ENCODE measurements at places on chromosomes 5 and 9. TPM values are rescaled to one million over a fixed set of nuclear protein-coding genes. Genes with fewer than 3 reads are reported as not detected.
A peak's percentile ranks its signal among the peaks of the same experiment; 100 is the strongest.

GRCh38 chr9:133334161-133334560 is 1.8 kb downstream of the SURF6 start:
- no peaks in the 10 kb centered on the region for H3K27me3 ChIP-seq
- peak overlapping the region; percentile 96 for H3K4me3 ChIP-seq
- H3K4me1 ChIP-seq = peaks cover 23% of the 10 kb centered on the region
- peak overlapping the region; percentile 93 for H3K27ac ChIP-seq

DNA sequence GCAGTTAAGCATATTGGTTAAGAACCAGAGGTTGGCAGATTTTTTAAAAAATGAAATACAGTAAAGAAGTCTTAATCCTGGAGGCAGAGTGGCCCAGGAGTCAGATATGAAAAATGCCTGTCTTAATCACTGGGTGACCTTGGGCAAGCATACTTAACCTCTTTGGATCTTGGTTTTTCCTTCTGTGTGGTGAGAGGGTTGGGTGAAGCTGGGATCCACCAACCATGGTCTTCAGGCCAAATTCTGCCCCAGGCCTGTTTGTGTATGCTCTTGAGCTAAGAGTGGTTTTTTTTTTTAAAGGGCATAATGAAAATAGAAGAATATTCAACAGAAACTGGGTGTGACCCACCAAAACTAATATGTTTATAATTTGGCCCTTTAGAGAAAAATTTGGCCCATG is 20.0 kb upstream of the TEX48 start:
- H3K27ac ChIP-seq = no peak overlapping the region
- no peak overlapping the region for H3K4me3 ChIP-seq
- H3K36me3 ChIP-seq = no peaks in the 10 kb centered on the region
- H3K4me1 ChIP-seq = no peaks in the 10 kb centered on the region
- no peak for DNase-seq
- no peaks in the 10 kb centered on the region for H3K27me3 ChIP-seq

- H3K27me3 ChIP-seq = peaks cover 6% of the 10 kb centered on the region
- H3K4me3 ChIP-seq = no peak overlapping the region
- no peaks in the 10 kb centered on the region for H3K4me1 ChIP-seq
- no peak overlapping the region for H3K27ac ChIP-seq
- H3K36me3 ChIP-seq = no peaks in the 10 kb centered on the region
These were observed 163.3 kb upstream of the TUT7 start for GRCh38 chr9:86517475-86517874.

GRCh38 chr9:83971485-83971884 is 8.5 kb downstream of the HNRNPK start:
- H3K4me3 ChIP-seq = no peak overlapping the region
- H3K27me3 ChIP-seq = no peaks in the 10 kb centered on the region
- H3K27ac ChIP-seq = no peak overlapping the region
- H3K4me1 ChIP-seq = peaks cover 10% of the 10 kb centered on the region
- no peak for DNase-seq
- H3K36me3 ChIP-seq = peaks cover 76% of the 10 kb centered on the region

- H3K36me3 ChIP-seq = no peaks in the 10 kb centered on the region
- H3K4me1 ChIP-seq = no peaks in the 10 kb centered on the region
- H3K4me3 ChIP-seq = no peak overlapping the region
- no peak for DNase-seq
- no peaks in the 10 kb centered on the region for H3K27me3 ChIP-seq
These were observed 98.4 kb downstream of the FNBP1 start for GRCh38 chr9:129944506-129945116.

GRCh38 chr9:72909428-72909827 is 43.4 kb downstream of the ALDH1A1 start:
- no peaks in the 10 kb centered on the region for H3K27me3 ChIP-seq
- no peak for DNase-seq
- H3K4me1 ChIP-seq = no peaks in the 10 kb centered on the region
- no peak overlapping the region for H3K4me3 ChIP-seq
- H3K36me3 ChIP-seq = peaks cover 14% of the 10 kb centered on the region

DNA sequence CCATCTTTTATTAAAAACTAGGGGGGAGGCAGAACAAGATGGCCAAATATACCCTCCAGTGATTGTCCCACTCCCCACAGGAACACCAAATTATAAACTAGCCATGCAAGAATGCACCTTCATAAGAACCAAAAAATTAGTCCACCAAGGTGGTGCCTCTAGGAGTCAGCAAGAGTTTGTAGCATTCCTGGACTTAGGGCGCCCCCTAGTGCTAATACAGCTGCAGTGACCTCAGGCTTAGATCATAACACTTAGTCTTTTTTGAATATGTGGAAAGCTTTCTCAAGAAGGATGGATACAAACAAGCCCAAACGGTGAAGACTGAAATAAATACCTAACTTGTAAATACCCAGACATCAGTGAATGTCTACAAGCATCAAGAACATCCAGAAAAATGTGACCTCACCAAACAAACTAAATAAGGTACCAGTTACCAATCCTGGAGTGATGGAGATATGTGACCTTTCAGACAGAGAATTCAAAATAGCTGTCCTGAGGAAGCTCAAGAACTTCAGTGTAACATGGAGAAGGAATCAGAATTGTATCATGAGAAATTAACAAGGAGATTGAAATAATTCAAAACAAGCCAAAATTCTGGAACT is 19.3 kb downstream of the PPIP5K2 start:
- no peak overlapping the region for H3K4me3 ChIP-seq
- H3K36me3 ChIP-seq = peaks cover 8% of the 10 kb centered on the region
- peak; percentile 52 for DNase-seq
- H3K27ac ChIP-seq = no peak overlapping the region

GRCh38 chr5:74993743-74994142 is 58.6 kb downstream of the GCNT4 start:
- no peak for DNase-seq
- H3K27ac ChIP-seq = no peak overlapping the region
- no peak overlapping the region for H3K4me3 ChIP-seq
- H3K4me1 ChIP-seq = no peaks in the 10 kb centered on the region

- H3K27ac ChIP-seq = no peak overlapping the region
- H3K27me3 ChIP-seq = no peaks in the 10 kb centered on the region
- no peaks in the 10 kb centered on the region for H3K4me1 ChIP-seq
These were observed 363.3 kb upstream of the RPS23 start for GRCh38 chr5:82641331-82642003.

DNA sequence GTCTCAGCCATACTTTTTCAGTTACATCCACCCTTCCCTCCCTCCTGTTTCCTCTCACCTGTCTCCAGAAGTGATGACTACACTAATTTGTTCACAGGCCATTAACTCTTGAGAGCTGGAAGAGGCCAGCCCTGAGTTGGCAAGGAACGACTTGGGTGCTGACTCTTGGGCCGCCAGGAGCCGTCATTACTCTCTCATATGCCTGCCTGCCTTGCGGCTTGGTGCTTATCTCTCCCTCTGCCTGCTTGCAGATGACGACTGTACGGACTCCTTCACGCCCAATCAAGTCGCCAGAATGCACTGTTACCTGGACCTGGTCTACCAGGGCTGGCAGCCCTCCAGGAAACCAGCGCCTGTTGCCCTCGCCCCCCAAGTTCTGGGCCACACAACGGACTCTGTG is 66.1 kb downstream of the PAPPA start:
- no peak for DNase-seq
- H3K4me1 ChIP-seq = no peaks in the 10 kb centered on the region
- H3K36me3 ChIP-seq = no peaks in the 10 kb centered on the region
- H3K27me3 ChIP-seq = no peaks in the 10 kb centered on the region
- no peak overlapping the region for H3K4me3 ChIP-seq

- no peak overlapping the region for H3K4me3 ChIP-seq
- H3K27ac ChIP-seq = no peak overlapping the region
- no peaks in the 10 kb centered on the region for H3K4me1 ChIP-seq
These were observed 35.2 kb upstream of the LPCAT1 start for GRCh38 chr5:1558944-1559343.

- DNase-seq = no peak
- H3K36me3 ChIP-seq = no peaks in the 10 kb centered on the region
- peaks cover 4% of the 10 kb centered on the region for H3K4me1 ChIP-seq
- no peak overlapping the region for H3K4me3 ChIP-seq
- H3K27me3 ChIP-seq = no peaks in the 10 kb centered on the region
These were observed 18.7 kb downstream of the KCNIP1 start for GRCh38 chr5:170522211-170523141.

GRCh38 chr5:43771611-43772031 is 168.6 kb downstream of the NNT start:
- no peaks in the 10 kb centered on the region for H3K27me3 ChIP-seq
- no peaks in the 10 kb centered on the region for H3K4me1 ChIP-seq
- no peak overlapping the region for H3K4me3 ChIP-seq
- DNase-seq = no peak
- H3K27ac ChIP-seq = no peak overlapping the region

DNA sequence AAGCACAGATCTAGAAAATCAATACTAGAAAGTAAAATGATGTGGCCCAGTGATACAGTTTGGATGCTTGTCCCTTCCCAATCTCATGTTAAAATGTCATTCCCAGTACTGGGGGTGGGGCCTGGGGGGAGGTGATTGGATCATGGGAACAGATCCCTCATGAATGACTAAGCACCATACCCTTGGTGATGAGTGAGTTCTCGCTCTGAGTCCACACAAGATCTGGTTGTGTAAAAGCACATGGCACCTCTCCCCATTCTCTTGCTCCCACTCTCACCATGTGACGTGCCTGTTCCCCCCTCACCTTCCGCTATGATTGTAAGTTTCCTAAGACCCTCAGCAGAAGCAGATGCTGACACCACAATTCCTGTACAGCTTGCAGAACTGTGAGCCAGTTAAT is 234.2 kb upstream of the CDH6 start:
- no peak overlapping the region for H3K27ac ChIP-seq
- H3K27me3 ChIP-seq = no peaks in the 10 kb centered on the region
- H3K36me3 ChIP-seq = no peaks in the 10 kb centered on the region
- H3K4me3 ChIP-seq = no peak overlapping the region
- no peaks in the 10 kb centered on the region for H3K4me1 ChIP-seq

DNA sequence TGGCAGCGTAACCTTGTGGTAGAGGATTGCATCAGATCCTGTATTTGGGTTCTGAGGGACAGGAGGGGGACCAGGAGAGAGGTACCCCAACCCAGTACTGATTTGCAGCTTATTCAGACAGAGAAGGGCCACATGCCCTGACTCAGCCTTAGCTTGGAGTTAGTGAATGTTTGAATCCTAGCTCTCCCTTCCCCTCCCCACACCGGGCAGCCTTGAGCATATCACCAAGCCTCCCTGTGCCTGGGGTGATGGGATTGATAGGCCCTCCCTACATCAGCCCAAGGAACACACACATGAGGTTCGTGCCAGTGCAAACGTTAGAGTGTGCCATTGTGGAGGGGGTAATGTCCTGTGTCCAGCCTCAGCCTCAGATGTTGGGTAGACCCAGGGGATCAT is 71.9 kb downstream of the AMBP start:
- no peaks in the 10 kb centered on the region for H3K27me3 ChIP-seq
- no peak overlapping the region for H3K4me3 ChIP-seq
- no peak overlapping the region for H3K27ac ChIP-seq
- no peaks in the 10 kb centered on the region for H3K4me1 ChIP-seq

- H3K4me3 ChIP-seq = no peak overlapping the region
- no peak overlapping the region for H3K27ac ChIP-seq
- no peak for DNase-seq
- H3K4me1 ChIP-seq = no peaks in the 10 kb centered on the region
- no peaks in the 10 kb centered on the region for H3K36me3 ChIP-seq
These were observed 5.2 kb upstream of the TCERG1 start for GRCh38 chr5:146441896-146442295.

DNA sequence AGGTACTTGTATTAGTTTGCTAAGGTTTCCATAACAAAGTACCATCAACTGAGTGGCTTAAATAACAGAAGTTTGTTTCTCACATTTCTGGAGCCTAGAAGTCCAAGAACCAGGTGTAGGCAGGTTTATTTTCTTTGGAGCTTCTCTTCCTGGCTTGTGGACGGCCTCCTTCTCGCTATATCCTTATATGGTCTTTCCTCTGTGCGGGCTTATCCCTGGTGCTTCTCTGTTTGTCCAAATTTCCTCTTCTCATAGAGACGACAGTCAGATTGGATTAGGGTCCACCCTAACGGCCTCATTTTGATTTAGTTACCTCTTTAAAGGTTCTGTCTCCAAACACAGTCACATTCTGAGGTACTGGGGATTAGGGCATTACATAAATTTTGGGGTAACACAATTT is 88.3 kb downstream of the RMI1 start:
- no peak overlapping the region for H3K4me3 ChIP-seq
- no peaks in the 10 kb centered on the region for H3K27me3 ChIP-seq
- no peak overlapping the region for H3K27ac ChIP-seq
- H3K4me1 ChIP-seq = no peaks in the 10 kb centered on the region
- no peaks in the 10 kb centered on the region for H3K36me3 ChIP-seq

GRCh38 chr5:59685793-59686192 is 207.7 kb downstream of the PDE4D start:
- no peaks in the 10 kb centered on the region for H3K36me3 ChIP-seq
- H3K4me1 ChIP-seq = no peaks in the 10 kb centered on the region
- DNase-seq = no peak
- H3K27ac ChIP-seq = no peak overlapping the region
- H3K27me3 ChIP-seq = no peaks in the 10 kb centered on the region

DNA sequence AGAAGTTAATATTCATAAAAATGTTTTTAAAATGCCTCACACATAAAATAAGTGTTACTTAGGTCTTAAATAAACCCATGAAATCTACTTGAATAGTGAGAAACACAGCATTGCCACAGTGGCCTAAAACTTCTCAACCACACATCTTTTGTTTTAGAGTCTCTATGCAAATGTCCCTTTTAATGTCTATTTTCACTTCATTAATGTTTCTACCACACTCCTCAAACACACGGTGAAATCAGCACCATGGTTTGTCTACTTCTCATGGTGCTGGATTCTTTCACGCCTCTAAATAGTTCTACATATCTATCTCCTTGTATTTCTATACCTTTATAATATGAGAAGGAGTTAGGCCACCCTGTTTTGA is 111.2 kb downstream of the EDIL3 start:
- H3K4me1 ChIP-seq = no peaks in the 10 kb centered on the region
- no peak for DNase-seq
- H3K4me3 ChIP-seq = no peak overlapping the region
- H3K27me3 ChIP-seq = no peaks in the 10 kb centered on the region
- no peaks in the 10 kb centered on the region for H3K36me3 ChIP-seq

- no peak overlapping the region for H3K4me3 ChIP-seq
- H3K27me3 ChIP-seq = peaks cover 14% of the 10 kb centered on the region
- H3K4me1 ChIP-seq = peaks cover 4% of the 10 kb centered on the region
- no peak for DNase-seq
These were observed 4.7 kb upstream of the TTLL11 start for GRCh38 chr9:122097679-122098315.

DNA sequence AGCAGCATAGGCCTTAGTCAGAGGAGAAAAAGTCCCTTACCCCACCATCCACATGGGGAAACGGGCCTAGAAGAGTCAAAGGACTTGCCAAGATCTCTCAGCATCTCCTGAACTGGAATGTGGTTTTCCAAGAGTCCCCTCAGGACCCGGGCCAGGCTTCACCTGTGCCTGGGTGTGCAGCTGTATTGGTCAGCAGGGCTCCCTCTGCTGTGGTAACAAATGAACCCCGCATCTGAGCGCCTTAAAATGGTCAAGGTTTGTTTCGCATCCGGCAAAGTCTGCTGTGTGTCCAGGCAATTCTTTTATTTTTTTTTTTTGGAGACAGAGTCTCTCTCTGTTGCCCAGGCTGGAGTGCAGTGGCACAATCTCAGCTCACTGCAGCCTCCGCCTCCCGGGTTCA is 168.0 kb upstream of the IER5L start:
- H3K4me3 ChIP-seq = no peak overlapping the region
- H3K36me3 ChIP-seq = no peaks in the 10 kb centered on the region
- peaks cover 2% of the 10 kb centered on the region for H3K27me3 ChIP-seq
- no peak for DNase-seq

The ADAMTS2 gene
- 5.9 TPM for polyA plus RNA-seq

The EIF4E1B gene
- not detected for polyA plus RNA-seq

The ITGA2 gene
- 13.7 TPM for polyA plus RNA-seq

The GRAMD2B gene
- polyA plus RNA-seq = 54.2 TPM

The PLPP7 gene
- polyA plus RNA-seq = 1.1 TPM

The MYMK gene
- 0.13 TPM for polyA plus RNA-seq

The RAB24 gene
- 77.5 TPM for polyA plus RNA-seq
